ENCODE measurements at places on chromosomes 2 and 18. TPM values are rescaled to one million over a fixed set of nuclear protein-coding genes. Genes with fewer than 3 reads are reported as not detected.
A peak's percentile ranks its signal among the peaks of the same experiment; 100 is the strongest.

DNA sequence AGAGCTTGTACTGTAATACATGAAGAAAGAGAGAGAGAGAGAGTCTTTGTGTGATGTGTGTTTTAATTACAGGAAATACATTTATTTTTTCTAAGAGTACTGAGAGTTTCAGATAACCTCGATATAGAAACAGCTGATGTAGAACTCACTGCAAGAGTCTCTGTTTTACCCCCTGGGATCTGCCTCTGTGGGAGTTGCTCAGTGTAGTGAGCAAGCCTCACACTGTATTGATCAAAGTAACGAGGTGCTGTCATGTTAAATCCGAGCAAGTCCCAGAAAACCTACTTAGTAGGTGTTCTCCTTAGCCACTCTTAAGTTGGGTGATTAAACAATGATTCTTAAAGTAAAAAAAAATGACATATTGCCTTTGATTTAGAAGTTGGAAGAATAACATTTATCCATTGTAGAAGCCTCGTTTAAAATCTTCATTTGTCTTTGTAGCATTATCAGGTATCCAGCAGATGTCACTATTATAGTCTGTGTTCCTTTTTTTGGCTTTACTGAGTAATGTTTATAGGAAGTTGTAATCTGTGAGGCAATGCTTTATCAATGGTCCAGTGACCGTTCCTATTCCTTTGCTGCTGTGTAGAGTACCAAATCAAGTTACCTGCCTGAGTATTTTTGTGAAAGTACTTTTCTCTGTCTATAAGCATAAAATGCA is 219.0 kb downstream of the MYO3B start:
- DNase-seq, result no peak

- no peak for DNase-seq
Observed at GRCh38 chr2:158637357-158637756, 157.8 kb upstream of the DAPL1 start.

Gene KCNS3
- total RNA-seq, result 13.0 TPM

GRCh38 chr18:56235481-56236013 is 402.8 kb downstream of the TXNL1 start:
- DNase-seq, result no peak

DNA sequence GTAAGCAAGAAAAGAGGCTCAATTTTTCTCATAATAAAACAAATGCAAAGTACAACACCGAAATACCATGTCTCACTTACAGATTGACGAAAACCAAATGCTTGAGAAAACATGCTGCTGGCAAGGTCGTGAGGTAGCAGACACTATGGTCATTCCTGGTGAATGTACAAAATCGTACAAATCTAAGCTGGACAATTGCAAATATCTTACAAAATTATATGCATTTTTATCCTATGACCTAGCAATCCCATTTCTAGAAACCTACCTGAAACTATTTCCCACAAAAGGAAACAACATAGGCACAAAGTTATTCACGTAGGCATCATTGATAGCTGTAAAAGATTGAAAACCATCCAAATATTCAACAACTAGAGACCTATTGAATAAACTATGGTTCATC is 54.0 kb downstream of the SCG2 start:
- DNase-seq, result no peak

DNA sequence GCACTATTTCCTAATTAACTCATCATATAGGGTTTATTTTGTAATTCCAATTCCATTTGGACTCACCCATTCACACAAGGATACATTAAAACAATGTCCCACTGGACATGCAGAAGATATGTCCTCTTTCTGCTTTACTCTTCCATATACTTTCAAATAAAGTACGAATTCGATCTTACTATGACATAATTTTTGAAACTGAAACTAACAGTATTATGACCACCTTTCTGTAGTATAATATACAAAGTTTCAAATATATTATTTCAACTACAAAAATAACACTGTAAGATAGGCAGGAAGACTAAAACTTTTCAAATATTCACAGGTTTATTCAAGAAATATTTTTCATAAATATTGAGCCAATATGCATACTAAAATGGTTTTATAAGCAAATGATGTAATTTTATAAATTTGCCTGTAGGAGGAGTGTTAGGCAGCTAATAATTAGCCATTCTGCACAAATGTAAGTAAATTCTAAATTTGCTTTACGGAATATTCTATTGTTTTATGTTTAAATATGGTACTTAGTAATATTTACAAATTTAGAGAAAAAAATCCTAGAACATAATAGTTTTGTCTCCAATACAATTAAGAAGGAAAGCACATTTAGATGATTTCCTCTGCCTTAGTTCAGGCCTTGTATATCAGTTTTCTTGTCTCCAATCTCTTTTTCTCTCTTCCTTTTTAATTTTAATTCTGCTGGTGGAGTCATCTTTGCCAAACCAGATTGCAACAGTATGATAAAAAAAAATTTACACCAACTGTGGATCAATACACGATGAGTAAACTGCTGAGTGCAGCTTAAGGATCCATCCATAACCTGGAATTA is 85.9 kb downstream of the CERKL start:
- DNase-seq, result no peak

Gene FAM124B
- 50.3 TPM for total RNA-seq

DNA sequence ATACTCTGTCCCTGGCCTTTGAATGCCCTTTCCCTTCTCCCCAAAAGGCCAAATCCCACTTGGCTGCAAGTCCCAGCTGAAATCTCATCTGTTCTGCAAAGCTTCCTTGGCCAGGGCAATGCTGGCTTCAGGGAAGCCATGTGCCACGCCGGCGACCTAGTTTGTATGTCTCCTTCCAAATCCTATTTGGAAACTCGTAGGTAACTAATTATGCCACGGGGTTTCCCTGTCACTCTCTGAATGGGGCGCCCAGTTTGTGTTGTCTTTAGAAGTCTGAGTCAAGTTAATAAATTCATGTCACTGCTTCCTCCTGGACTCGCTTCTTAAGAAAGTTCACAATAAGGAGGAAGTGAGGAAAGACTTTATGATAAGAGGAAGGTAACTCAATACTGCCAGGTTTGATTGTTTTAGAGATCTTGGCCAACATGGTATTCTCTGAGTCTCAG is 19.1 kb downstream of the FHL2 start:
- no peak for DNase-seq

GRCh38 chr2:68225119-68225632 is 27.2 kb downstream of the PPP3R1 start:
- DNase-seq, result no peak

DNA sequence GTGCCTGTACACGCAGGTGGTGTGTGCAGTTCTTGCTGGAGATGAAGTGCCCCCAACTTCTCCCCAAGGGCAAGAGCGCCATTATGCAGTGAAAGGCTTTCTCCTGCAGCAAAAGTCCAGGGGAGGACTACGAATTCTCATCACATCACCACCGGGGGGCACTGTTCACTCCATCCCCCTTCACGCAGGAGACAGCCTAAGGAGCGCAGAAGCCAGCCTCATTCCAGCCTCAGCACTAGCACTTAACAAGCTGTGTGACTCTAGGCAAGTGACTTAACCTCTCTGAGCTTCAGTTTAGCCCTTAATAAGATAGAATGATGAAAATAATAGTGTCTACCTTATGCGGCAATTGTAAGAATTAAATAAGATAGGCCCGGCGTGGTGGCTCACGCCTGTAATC is 32.3 kb downstream of the DNMT3A start:
- DNase-seq, result no peak

DNA sequence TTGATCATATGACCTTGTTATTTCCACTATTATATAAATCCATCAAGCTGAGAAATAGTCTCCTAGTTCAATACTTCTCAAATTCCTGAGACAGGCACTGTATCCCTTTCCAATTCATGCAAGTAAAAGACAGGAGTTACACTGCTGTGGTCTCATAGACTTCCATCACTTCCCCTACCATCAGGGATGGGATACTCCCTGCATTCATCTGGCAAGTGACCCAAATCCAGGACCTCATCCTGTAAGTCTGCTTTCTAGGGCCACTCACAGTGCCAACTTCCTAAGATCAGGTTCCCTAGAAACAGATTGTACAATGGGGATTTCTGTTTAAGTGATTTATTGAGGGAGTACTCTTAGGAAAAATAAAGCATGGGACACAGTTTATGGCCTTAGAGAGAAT is 424.0 kb upstream of the CDH7 start:
- no peak for DNase-seq

GRCh38 chr2:62149708-62150107 is 46.2 kb upstream of the B3GNT2 start:
- DNase-seq, result peak; percentile 20

DNA sequence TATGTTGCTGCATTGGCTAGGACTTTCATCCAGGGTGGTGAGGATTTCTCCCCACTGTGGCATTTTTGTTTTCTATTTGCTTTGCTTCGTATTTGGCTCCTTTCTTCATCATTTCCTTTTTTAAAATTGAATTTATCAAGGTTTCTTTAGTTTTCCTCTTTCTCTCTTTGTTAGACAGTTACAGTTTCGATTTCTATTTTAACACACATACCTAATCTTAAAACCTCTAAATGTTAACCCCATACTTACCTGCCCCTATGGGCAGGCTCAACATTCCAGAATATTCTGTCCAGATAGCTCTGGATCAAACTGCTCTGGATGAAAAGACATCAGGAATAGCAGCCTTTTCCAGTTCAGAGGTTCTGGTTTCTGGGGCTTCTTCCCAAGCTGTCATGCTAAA is 49.2 kb downstream of the DIPK1C start:
- DNase-seq, result no peak

DNA sequence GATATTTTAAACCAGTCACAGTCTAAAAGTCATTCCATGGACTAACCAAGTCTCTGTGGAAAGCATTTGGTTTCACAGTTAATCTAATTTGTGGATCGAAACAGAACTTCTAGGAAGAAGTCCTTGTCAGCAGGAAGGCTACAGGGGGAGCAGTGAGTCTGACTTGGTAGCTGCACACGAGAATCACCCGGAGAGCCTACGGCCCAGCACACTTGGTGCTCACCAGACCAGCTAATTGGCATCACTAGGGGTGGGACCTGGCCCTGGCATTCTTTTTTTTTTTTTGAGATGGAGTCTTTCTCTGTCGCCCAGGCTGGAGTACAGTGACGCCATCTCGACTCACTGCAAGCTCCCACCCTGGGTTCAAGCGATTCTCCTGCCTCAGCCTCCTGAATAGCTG is 97.7 kb downstream of the ZNF532 start:
- no peak for DNase-seq

Gene MC2R
- total RNA-seq, result not detected

Gene BOK
- total RNA-seq, result 117 TPM

Gene ASB1
- 16.7 TPM for total RNA-seq

DNA sequence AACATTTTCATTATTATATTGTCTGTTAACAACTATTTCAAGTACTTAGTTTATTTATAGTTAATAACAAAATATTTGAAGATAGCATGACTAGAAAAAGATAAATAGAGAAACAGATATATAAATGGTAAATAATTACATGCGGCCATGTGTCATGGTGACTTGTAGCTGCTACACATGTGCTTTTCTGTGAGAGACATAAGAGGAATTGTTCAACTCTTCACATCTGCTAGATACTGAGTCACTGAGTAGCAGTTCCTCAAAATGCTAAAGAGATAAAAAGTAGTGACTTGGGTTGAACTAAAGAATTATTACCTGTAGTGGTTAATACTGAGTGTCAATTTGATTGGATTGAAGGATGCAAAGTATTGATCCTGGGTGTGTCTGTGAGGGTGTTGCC is 37.5 kb upstream of the SCN9A start:
- no peak for DNase-seq

Gene PSME4
- 49.1 TPM for total RNA-seq

DNA sequence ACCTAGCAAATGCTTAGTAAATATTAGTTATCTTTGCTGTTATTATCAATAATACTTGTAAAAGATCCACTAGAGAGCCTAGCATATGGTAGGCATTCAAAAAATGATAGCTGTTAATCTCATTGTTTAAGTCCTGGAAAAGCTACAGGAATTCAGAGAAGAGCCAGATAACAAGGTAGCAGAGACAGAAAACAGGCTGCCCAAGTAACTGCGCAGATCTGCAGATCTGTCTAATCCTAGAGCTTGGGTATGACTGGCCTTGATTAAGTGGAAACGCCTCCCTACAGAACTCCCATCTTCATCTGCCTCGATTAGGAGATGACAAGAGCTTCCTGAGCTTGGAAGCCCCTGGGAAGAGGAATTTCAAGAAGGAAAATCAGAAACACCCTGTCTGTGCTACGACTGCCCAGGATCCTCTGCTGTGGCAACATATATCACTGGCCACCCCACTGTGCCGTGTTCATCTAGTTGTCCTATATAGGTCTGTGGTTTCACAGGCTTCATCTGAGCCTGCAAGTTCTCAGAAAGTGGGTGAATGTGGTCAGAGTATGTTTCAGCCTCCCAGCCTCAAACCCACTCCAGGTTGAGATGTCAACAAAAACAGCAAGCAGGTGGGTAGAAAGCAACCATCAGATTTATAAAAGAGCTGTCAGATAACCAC is 151.5 kb upstream of the PKDCC start:
- DNase-seq, result no peak

Gene FHOD3
- 7.8 TPM for total RNA-seq

- no peak for DNase-seq
Observed at GRCh38 chr2:145329971-145330370, 810.1 kb upstream of the ZEB2 start.

- DNase-seq, result no peak
Observed at GRCh38 chr18:31931163-31931885, 11.6 kb downstream of the TRAPPC8 start.

Gene MPHOSPH10
- total RNA-seq, result 17.9 TPM

DNA sequence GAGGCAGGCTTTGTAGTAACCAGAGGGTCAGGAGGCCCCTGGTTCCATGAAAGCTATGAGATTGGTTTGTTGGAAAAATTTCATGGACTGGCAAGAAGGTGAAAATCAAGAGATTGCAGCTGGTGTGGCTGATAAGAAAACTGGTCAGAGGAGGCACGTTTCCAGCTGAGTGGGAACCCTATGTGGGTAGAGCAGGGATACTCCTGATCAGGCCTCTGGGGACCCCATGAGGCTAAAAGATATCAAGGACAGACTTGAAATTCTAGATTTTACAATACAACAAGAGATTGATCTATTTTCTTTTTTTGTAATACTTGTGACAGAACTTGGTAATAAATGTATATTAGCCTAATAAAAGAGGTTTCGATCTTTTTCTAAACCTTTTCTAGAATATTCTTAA is 1615.1 kb downstream of the DPP10 start:
- DNase-seq, result no peak

Gene TMEFF2
- not detected for total RNA-seq

DNA sequence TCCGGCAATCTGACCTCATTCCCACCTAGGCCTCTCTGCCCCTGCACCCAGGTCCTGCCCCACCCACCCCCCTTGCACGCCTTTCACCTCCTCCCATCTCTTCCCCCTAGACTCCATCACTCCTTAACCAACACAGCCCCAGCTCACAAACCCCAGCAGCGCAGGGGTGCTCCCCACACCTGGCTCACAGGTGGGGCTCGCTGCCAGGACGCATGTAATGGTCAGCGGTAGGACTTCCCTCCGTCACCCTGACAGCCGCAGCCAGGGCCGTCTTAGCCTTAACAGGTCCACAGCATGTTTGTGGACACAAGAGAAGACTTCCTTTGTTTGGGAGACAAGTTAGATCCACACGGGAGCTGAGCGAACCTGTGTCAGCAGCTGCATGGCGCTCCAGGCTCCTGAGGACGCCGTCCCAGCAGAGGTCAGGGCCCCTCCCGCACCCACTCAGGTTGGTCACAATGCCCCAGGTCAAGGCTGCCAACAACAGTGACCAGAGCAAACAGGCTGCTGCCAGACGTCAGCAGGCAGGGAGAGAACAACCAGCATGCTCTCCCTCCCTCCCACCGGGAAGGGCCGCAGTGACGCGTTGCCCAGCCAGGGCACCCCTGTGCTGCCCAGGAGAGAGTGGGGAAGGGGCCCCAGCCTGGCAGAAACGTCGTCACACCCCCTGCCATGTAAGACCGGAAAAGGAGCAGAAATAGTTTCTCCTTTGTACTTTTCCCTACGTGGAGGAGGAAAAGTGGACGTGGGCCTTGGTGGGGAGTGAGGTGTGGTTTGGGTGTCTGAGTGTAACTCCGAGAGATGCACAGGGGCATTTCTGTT is 68.0 kb downstream of the PXDN start:
- DNase-seq, result no peak
